ENCODE measurements at places on chromosomes 6 and 20. TPM values are rescaled to one million over a fixed set of nuclear protein-coding genes. Genes with fewer than 3 reads are reported as not detected.

The FAM217A gene
- not detected for total RNA-seq

The CENPQ gene
- 19.7 TPM for total RNA-seq

The RHAG gene
- total RNA-seq = not detected

The LY6G6D gene
- total RNA-seq = not detected

The TCF15 gene
- total RNA-seq = not detected

The BMP5 gene
- total RNA-seq = not detected

The TFAP2A gene
- not detected for total RNA-seq

The IP6K3 gene
- total RNA-seq = not detected

- no peak overlapping the region for H3K27ac ChIP-seq
- no peak overlapping the region for H3K4me3 ChIP-seq
- no peaks in the 10 kb centered on the region for H3K27me3 ChIP-seq
- no peaks in the 10 kb centered on the region for H3K36me3 ChIP-seq
Measured at GRCh38 chr6:150282806-150283205, 86.0 kb upstream of the IYD start.

DNA sequence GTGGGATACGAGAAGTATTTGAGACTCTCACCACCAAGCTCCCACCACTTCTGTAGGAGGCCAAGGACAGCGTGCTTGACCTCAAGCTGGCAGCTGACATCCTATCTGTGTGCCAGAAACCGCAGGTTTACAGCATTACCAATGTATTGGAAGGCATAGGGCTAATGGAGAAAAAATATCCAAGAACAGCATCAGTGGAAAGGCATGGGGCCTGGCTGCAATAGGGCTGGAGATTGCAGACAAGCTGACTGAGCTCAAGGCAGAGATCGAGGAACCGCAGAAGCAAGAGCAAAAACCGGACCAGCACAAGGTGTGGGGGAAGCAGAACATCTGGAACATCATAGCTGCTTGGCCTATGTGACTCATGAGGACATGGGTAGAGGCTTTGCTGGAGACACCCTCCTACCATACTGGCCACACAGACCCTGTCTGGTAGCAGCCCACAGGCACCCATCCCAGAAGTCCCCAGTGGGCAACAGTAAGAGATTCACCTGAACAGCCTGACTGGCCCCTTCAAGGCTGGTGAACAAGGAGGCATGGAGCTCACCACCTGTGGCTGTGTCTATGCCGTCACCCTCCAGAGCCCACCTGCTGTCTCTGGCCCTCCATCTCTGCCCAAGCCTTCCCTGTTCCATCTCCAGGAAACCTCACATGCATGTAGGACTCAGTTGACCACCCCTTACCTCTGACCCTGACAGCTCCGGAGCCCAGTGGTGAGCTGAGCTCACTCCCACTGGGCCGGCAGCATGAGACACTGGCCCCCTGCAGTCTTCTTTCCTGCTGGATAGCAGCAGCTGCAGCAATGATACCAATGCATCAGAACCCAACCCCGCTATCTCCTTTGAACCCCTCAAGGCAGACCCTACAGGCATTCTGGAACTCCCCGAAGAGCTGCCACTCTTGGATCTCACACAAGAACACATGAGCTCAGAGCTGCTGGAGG is 171.1 kb downstream of the KIF6 start:
- no peaks in the 10 kb centered on the region for H3K4me1 ChIP-seq
- DNase-seq = no peak
- H3K27me3 ChIP-seq = no peaks in the 10 kb centered on the region
- no peak overlapping the region for H3K27ac ChIP-seq
- H3K36me3 ChIP-seq = no peaks in the 10 kb centered on the region

GRCh38 chr6:136612666-136613389 is 62.6 kb upstream of the MAP7 start:
- no peak for DNase-seq
- no peak overlapping the region for H3K4me3 ChIP-seq
- no peaks in the 10 kb centered on the region for H3K4me1 ChIP-seq
- no peak overlapping the region for H3K27ac ChIP-seq
- H3K27me3 ChIP-seq = no peaks in the 10 kb centered on the region

GRCh38 chr6:10146715-10147451 is 268.0 kb downstream of the TFAP2A start:
- H3K4me1 ChIP-seq = no peaks in the 10 kb centered on the region
- H3K4me3 ChIP-seq = no peak overlapping the region
- DNase-seq = no peak
- H3K27me3 ChIP-seq = no peaks in the 10 kb centered on the region

DNA sequence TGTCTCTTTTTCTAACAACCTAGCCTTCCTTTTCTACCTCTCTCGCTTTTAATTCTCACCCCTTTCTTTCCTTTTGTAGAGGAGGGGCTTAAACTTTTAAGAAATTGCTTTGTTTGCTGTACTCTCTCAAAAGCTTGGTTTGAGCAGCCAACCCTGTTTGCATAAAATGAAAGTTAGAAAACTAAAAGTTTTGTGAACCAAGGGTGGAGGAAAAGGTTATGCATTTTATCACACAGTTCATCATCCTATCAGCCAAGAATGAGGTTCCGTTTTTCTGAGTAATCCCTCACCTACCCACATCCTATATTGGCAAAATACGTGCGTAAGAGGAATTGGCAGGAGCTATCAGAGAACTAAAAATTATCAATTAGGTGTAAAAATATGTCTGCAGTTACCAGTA is 42.8 kb upstream of the LOC128125822 start:
- H3K4me3 ChIP-seq = no peak overlapping the region
- no peaks in the 10 kb centered on the region for H3K4me1 ChIP-seq
- no peaks in the 10 kb centered on the region for H3K27me3 ChIP-seq
- no peak for DNase-seq

- H3K27me3 ChIP-seq = no peaks in the 10 kb centered on the region
- H3K36me3 ChIP-seq = no peaks in the 10 kb centered on the region
- DNase-seq = no peak
- no peak overlapping the region for H3K4me3 ChIP-seq
Measured at GRCh38 chr20:14664101-14664500, 326.7 kb upstream of the FLRT3 start.

DNA sequence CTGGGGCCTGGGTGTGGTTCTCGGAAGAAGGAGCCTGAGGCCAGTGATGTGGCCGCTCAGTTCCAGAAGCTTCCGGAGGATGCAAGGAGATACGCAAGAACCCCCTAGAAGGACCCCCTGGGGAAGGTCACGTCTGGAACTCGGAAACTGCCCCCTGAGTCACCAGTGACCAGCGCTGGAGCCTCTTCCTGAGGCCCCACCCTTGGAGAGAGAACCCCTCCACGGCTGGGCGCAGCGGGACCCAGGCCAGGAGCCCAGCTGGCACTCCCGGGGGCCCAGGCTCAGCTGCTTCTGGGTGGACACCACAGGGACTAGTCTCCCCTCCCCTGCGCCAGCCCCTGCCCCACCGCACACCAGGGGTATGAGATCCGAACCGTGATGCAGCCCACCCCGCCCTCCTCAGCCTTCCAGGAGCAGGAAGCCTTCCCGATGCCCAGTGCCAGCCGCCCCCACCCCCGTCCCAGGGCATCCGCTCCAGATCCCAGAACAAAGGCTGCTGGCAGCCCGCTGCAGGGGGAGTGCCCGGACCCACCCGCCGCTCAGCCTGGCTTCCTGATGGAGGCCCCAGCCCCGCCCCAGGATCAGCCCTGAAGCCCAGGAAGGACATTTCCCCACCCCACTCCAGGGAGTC is 7.5 kb downstream of the LAMA5 start:
- H3K27ac ChIP-seq = peak overlapping the region; percentile 24
- no peak for DNase-seq
- no peak overlapping the region for H3K4me3 ChIP-seq
- no peaks in the 10 kb centered on the region for H3K27me3 ChIP-seq
- no peaks in the 10 kb centered on the region for H3K36me3 ChIP-seq

GRCh38 chr20:54014293-54014926 is 56.0 kb downstream of the BCAS1 start:
- no peaks in the 10 kb centered on the region for H3K36me3 ChIP-seq
- no peak for DNase-seq
- H3K27ac ChIP-seq = no peak overlapping the region
- H3K27me3 ChIP-seq = no peaks in the 10 kb centered on the region
- no peak overlapping the region for H3K4me3 ChIP-seq

GRCh38 chr20:41245086-41245707 is 72.3 kb downstream of the ZHX3 start:
- no peaks in the 10 kb centered on the region for H3K27me3 ChIP-seq
- no peak overlapping the region for H3K4me3 ChIP-seq
- DNase-seq = no peak
- peaks cover 10% of the 10 kb centered on the region for H3K4me1 ChIP-seq

DNA sequence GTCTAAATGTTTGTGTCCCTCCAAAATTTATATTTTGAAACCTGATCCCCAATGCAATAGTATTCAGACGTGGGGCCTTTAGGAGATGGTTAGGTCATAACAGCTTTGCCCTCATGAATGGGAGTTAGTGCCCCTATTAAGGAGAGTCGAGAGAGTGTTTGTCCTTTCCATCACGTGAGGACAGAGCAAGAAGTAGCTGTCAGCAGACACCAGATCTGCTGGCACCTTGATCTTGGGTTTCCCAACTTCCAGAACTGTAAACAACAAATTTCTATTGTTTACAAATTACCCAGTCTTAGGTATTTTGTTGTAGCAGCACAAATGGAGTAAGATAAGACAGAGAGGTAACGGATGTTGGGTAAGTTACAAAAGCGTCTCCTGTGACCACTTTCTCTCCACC is 46.6 kb downstream of the FAM50B start:
- no peak for DNase-seq
- H3K4me3 ChIP-seq = no peak overlapping the region
- no peaks in the 10 kb centered on the region for H3K4me1 ChIP-seq
- no peaks in the 10 kb centered on the region for H3K36me3 ChIP-seq

- no peaks in the 10 kb centered on the region for H3K27me3 ChIP-seq
- H3K4me1 ChIP-seq = no peaks in the 10 kb centered on the region
- no peaks in the 10 kb centered on the region for H3K36me3 ChIP-seq
- DNase-seq = no peak
Measured at GRCh38 chr6:136113736-136114173, 136.4 kb downstream of the MTFR2 start.

- no peaks in the 10 kb centered on the region for H3K27me3 ChIP-seq
- H3K4me1 ChIP-seq = no peaks in the 10 kb centered on the region
- no peak overlapping the region for H3K27ac ChIP-seq
- H3K4me3 ChIP-seq = no peak overlapping the region
- no peak for DNase-seq
- no peaks in the 10 kb centered on the region for H3K36me3 ChIP-seq
Measured at GRCh38 chr6:71321314-71321713, 32.7 kb downstream of the OGFRL1 start.

- no peaks in the 10 kb centered on the region for H3K27me3 ChIP-seq
- no peak overlapping the region for H3K4me3 ChIP-seq
- DNase-seq = no peak
- H3K36me3 ChIP-seq = no peaks in the 10 kb centered on the region
Measured at GRCh38 chr6:87333033-87333432, 4.0 kb upstream of the GJB7 start.

DNA sequence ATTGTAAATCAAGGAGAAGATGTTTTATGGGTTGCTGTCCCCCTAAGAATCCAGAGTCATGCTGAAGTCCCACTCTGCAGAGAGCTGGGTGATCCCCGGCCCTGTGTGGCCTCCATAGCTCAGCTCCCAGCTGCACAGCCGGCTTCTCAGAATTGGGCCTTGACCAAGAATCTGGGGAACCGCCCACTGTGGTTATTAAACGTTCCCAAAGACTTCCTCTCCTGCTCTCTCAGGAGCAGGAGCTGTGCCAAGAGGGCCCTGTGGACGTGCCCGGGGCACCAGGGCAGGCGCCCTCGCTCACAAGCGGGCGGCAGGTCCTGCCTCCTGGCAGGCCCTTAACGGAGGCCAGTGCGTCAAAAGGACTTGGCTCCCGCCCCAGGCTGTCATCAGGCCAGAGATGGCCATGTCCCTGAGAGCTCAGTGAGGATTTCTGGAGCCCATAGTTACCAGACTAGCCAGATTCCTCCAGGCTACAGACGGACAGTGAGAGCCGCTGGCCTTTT is 30.4 kb downstream of the ZC3H12D start:
- H3K27me3 ChIP-seq = no peaks in the 10 kb centered on the region
- H3K4me3 ChIP-seq = no peak overlapping the region
- peaks cover 16% of the 10 kb centered on the region for H3K36me3 ChIP-seq
- no peak for DNase-seq
- H3K27ac ChIP-seq = no peak overlapping the region

DNA sequence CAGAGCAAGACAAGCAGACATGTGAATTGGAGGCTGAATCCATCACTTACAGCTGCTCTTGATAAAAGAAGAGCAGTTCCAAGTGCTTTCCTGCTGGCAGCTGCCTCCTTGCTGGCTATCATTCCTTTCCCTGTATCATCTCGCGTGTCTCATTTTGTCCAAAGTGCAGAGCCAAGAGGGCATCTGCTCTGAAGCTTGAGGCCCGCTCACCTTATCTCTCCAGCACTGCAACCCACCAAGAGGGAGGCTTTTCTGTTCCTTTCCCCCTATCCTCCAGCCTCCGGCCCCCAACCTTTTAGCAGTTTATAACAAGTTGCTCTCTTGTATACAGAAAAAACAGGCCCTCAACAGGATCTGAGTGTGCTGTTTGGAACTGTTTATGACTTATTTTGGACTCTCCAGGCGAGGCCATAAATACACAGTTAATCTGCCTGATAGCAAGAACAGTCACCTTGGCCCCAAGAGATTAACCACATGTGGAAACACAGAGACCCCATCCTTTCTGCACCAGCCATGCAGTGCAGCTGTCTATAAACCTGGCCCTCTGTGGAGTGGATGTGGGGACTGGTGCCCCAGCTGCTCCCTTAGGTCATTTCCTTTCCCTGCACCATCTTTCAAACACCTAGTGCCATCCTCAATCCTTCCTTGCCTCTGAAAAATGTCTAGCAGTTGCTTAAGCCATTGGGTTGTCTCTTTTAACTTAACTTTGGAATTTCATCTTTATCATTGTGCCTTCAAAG is 172.5 kb upstream of the FERMT1 start:
- no peaks in the 10 kb centered on the region for H3K27me3 ChIP-seq
- H3K4me1 ChIP-seq = no peaks in the 10 kb centered on the region
- H3K36me3 ChIP-seq = no peaks in the 10 kb centered on the region
- no peak overlapping the region for H3K27ac ChIP-seq
- no peak overlapping the region for H3K4me3 ChIP-seq

GRCh38 chr6:143236151-143236798 is 175.6 kb downstream of the AIG1 start:
- H3K36me3 ChIP-seq = no peaks in the 10 kb centered on the region
- no peaks in the 10 kb centered on the region for H3K27me3 ChIP-seq
- DNase-seq = no peak
- H3K4me1 ChIP-seq = no peaks in the 10 kb centered on the region

All from CD8-positive, alpha-beta memory T cell (primary cell).